Glutamatergic neuron (in vitro differentiated cells): ENCODE measurements at places on chromosomes 16 and 17.

GRCh38 chr17:44911133-44912001, 3.9 kb downstream of the GFAP start:
- peak; percentile 77 for DNase-seq

GRCh38 chr16:89863741-89864526, 9.5 kb upstream of the TCF25 start:
- peak; percentile 53 for DNase-seq

GRCh38 chr17:74199306-74200092, 4.0 kb upstream of the RPL38 start:
- DNase-seq: peak; percentile 91

- DNase-seq: no peak
Measured at GRCh38 chr17:31663576-31663975, 195.5 kb downstream of the COPRS start.

- DNase-seq: no peak
Measured at GRCh38 chr17:70588003-70588402, 418.7 kb downstream of the KCNJ2 start.

GRCh38 chr17:57881143-57881542, 31.3 kb upstream of the MRPS23 start:
- no peak for DNase-seq

GRCh38 chr17:75350706-75351105, 54.8 kb downstream of the GRB2 start:
- DNase-seq: no peak

DNA sequence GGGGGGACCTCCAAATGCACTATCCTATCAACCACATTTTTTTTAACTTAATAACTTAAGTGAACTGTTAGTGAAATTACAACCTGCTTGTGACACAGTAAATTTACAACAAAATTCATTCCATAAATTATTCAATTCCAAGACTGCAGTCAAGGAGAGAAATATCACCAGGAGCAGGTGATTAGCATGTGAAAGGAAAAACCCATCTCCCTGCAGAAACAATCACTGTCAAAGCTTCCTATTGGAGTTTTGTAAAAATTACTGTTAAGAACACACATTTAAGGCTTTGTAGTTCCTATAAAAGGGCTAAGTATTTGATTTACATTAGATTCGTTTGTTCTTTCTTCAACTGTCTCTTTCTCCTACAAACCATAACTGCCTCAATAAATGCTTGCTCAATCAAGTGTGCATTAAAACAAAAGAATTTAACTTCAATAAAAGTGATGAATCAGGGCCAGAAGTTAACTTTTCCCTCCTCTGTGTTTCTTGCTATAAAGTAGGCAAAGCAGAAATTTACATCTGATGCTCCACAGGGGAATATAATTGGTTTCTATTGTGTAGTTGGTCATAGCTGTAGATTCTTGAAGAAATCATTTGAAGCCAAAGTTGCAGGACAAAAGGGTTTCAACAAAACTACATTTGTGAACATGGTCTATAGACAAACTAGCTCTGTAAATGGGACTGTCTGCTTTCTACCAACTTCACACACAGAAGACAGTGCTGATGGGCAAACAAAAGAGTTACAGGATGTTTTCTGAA, 195.1 kb upstream of the PSMD7 start:
- DNase-seq: no peak

GRCh38 chr17:38444151-38444550, 15.9 kb downstream of the ARHGAP23 start:
- peak; percentile 85 for DNase-seq

GRCh38 chr17:9071016-9071415, 49.7 kb downstream of the NTN1 start:
- DNase-seq: no peak

GRCh38 chr16:74865922-74866598, 91.4 kb upstream of the FA2H start:
- DNase-seq: no peak

- no peak for DNase-seq
Measured at GRCh38 chr16:59698346-59699020, 964.4 kb upstream of the GOT2 start.

DNA sequence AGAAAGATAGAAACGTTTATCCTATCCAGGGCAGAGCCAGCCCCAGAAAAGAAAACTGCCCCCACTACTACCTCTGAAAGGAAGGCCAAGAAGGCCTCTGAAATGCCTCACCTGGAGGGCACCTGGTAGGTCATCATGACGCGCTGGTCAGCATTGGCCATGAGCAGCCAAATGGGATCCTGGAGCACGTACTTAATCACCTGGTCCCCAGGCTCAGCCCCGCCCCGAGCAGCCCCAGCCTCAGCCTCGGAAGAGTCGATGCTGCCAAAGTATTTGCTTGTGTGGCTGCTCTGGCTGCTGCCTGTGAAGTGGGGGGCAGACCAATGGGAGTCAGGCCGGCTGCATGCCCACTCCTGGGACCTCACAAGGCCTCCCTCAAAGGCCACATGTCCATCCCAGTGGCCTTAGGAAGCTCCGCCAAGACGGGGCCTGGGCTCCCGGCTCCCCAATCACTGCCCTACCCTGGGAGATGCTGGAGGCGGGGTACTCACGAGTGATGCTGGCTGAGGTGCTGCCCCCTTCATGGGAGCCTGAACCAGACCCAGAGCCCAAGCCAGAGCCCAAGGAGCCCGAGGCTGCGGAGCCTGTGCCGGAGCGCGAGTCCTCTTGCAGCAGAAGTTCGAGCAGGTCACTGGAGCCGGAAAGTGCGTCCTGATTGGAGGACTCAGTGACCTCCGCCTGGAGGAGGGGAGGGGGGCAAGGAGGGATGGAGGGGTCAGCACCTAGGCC, 9.9 kb downstream of the PER1 start:
- DNase-seq: no peak

DNA sequence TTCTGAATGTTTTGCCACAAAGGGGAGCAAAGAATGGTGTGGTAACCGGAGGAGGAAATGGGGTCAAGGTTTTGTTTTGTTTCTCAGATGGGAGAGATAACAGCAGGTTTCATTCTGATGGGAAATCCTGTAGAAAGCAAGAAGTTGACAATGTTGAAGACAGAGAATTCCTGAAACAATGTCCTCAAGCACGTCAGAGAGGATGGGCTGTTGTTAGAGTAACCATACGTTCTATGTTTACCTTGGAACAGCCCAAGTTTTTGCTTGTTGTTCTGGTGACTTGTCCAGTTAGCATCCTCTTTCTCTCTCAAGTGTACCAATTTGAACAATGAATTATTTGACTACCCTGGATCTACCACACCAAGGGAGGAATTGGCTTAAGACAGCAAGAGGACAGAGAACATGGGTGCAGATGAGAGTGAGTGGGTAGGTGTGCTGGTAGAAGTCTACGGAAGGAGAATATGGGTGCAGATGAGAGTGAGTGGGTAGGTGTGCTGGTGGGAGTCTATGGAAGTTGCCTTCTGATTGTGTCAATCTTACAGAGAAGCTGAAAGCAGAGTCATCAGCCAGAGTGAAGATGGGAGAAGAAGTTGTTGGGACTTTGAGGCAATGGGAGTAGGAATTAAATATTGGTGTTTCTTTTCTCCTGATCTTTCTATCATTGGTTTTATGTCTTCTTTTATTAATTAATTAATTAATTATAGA, 14.8 kb upstream of the NSRP1 start:
- DNase-seq: no peak

GRCh38 chr16:4404247-4404966, 12.0 kb downstream of the CORO7 start:
- DNase-seq: peak; percentile 85

- no peak for DNase-seq
Measured at GRCh38 chr17:27423651-27424050, 32.6 kb upstream of the KSR1 start.

- peak; percentile 42 for DNase-seq
Measured at GRCh38 chr17:42428141-42428944, 5.3 kb upstream of the CAVIN1 start.

GRCh38 chr17:10357768-10358167, 15.0 kb downstream of the MYH13 start:
- peak; percentile 28 for DNase-seq

DNA sequence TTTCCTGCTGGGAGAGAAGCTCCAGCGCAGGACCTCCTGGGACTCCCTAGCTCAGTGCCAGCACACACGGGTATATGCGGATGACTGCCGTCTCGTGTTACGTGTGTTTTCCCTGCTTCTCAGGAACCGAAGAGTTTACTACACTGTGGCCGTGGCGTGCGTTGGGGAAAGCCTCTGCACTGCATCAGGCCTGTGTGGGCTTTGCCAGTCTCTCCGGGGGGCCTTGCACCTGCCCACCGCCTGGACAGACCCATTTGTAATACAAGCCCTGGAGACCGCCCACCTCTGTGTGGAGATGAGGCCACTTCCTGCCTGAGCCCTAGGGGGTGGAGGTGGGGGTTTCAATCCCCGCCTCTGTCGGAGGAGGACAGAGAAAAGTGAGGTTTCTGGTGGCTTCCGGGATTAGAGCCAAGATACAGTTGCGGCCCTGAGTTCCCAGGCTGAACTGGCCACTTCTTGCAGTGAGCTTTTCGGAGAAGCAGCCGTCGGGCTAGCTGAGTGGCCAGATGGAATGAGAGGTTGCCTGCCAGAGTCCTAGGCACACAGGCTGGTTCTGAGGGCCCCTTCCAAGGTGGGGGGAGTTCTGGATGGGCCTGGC, 43.4 kb upstream of the GSE1 start:
- DNase-seq: no peak

DNA sequence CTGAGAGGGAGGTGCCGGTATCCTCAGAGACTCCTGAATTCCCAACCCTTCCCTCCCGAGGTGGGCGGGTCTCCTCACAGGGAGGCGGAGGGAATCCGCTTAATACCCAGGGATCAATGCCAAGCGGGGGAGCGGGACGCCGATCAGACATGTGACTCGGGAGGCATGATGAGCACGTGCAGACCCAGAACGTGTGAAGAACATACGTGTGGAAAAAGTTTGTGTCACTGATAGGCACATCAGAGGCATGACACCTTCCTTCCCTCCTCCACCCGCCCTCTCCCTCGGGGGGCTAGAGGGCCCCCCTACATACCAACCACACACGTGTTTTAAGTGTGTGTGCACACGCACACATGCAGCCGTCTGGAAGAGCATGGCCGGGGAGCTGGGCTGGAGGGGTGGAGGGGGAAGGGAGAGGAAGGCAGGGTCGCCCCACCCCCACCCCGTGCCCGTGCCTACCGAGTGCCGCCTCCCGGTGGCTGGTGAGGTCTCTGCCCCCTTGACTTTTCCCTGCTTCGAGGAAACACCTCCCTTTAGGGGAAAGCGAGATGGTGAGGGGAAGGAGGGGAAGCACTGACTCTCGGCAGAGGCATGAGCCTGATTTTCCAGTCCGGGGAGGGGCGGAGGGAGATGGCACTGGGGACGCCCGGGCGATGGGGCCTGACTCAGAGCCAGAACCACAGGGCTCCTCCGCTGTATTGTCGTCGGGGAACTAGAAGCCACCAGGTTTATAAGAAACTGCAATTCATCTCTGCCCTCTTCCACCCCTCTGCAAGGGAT, 12.1 kb upstream of the TBX21 start:
- no peak for DNase-seq

DNA sequence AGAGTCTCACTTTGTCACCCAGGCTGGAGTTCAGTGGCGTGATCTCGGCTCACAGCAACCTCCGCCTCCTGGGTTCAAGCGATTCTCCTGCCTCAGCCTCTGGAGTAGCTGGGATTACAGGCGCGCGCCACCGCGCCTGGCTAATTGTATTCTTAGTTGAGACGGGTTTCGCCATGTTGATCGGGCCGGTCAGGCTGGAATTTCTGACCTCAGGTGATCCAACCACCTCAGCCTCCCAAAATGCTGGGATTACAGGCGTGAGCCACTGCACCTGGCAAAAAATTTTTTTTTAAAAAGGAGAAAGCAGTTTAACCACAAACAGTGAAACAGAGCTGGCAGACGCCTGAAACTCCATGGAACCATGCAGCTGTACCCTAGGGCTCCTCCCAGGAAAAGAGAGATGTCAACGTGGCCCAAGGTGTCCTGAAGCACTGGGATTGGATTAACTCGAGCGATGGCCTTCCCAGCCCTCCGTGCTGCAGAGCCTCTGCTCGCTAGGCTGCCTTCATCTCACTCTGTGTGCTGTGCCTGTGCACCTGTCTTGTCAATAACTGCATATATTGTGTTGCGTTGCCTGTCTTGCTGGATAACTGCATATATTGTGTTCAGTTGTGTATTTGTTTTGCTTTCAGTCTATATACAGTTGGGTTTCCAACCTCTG, 29.6 kb upstream of the FOXK2 start:
- DNase-seq: no peak

- no peak for DNase-seq
Measured at GRCh38 chr17:51730303-51731050, 428.0 kb downstream of the CA10 start.

DNA sequence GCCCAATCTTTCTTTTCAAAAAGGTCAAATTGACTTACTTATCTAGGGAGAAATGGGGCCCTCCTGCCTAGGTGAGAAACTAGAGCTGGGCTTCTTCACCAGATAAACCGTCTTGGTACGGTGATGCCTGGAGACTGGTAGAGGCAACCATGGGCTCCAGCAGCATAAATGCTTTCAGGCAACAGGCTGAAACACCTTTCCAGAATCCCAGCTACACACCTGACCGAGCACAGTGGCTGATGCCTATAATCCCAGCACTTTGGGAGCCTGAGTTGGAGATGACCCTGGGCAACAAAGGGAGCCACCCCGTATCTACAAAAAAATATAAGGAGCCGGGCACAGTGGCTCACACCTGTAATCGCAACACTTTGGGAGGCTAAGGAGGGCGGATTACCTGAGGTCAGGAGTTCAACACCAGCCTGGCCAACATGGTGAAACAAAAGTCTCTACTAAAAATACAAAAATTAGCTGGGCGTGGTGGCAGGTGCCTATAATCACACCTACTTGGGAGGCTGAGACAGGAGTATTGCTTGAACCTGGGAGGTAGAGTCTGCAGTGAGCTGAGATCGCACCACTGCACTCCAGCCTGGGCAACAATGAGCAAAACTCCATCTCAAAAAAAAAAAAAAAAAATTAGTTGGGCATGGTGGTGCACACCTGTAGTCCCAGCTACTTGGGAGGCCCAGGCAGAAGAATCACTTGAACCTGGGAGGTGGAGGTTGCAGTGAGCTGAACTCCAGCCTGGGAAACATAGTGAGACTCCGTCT, 8.0 kb downstream of the TRAF4 start:
- DNase-seq: no peak

GRCh38 chr16:10497132-10498101, 83.0 kb downstream of the EMP2 start:
- no peak for DNase-seq

GRCh38 chr16:51430716-51431369, 279.8 kb upstream of the SALL1 start:
- DNase-seq: no peak

DNA sequence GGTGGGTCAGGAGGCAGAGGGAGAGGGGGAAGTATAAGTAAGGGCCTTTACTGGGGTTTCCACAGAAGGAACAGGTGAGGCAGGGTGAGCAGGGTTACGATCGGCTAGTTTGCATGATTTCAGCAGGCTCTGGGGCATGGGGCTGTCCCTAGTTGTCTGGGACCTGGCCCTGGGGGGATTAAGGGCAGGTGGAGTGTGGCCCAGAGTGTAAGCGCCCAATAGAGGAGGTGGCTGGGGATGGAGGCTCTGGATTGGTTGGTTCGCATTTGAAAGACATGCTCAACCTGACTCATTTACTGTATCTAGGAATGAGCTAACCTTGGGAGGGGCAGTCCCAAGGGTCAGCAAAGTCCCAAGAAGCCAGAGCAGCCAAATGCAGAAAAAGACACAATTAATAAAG, 230.3 kb downstream of the MAP2K4 start:
- no peak for DNase-seq
